ENCODE measurements at places on chromosomes 6 and 20.
A peak's percentile ranks its signal among the peaks of the same experiment; 100 is the strongest.

- DNase-seq = no peak
Observed at GRCh38 chr6:129184808-129185366, 301.9 kb downstream of the LAMA2 start.

DNA sequence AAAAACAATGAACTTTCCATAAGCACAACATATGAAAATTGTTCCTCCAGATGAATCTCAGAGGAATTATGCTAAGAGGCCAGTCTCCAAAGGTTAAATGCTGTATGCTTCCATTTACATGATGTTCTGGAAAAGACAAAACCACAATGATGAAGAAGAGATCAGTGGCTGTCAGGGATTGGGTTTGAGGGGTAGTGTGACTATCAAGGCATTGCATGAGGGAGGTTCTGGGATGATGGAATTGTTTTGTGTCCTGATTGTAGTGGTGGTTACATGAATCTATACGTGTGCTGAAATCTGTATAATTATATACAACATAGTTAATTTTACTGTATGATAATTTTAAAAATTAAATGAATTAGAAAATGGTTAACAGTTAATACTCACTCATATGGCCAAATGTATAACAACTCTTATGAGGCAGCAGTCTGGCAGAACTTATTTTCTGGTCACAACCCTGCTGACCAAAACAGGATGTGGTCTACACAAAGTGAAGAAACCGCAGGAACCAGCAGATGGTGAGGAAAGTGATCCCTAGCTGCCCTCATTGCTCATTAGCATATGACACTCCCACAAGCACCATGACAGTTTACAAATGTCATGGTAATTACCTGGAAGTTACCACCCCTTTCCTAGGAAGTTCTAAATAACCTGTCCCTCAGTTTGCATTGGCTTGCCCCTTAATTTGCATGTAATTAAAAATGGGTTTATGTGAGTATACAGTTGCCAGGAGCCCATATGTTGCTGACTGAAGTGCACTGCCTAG, 31.9 kb downstream of the NSFL1C start:
- no peak for DNase-seq

DNA sequence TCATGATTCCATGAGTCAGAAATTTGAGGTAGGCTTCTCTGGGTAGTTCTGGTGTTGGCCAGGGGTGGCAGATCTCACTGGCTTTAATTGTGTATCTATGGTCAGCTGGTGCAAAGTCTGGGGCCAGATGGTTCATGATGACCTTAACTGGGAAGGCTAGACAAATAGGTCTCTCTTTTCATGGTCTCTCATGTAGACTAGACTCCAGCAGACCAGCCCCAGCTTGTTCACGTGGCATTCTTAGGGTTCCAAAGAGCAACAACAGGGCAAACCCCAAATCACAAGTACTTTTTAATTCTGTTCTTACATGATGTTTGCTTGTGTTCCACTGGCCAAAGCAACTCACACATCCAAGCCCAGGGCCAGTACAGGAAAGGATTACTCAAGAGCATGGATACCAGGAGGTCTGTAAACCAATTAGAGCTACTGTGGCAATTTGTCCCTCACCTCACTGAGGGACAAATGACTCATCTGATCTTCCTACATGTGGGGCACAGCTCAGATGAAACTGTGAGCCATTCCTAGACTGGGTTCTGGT, 79.5 kb upstream of the PBOV1 start:
- DNase-seq = no peak

GRCh38 chr6:136464148-136464547, 86.1 kb downstream of the MAP7 start:
- DNase-seq = no peak

- DNase-seq = no peak
Observed at GRCh38 chr6:149913085-149913484, 9.8 kb downstream of the RAET1G start.

DNA sequence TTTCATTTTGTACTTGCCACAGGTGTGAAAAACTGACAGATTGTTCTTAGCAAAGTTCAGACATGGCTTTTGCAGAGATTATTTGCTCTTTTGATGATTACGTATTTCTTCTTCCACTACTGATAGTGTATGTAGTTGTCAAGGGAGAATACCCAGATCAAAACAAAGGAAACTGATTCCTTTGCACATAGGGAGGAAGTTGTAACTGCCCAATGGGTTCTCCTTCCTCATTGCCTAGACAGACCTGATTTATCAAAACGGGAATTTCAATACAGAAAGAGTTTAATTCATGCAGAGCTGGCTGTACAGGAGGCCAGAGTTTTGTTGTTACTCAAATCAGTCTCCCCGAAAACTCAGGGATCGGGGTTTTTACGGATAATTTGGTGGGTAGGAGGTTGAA, 214.7 kb downstream of the BCAS1 start:
- no peak for DNase-seq

DNA sequence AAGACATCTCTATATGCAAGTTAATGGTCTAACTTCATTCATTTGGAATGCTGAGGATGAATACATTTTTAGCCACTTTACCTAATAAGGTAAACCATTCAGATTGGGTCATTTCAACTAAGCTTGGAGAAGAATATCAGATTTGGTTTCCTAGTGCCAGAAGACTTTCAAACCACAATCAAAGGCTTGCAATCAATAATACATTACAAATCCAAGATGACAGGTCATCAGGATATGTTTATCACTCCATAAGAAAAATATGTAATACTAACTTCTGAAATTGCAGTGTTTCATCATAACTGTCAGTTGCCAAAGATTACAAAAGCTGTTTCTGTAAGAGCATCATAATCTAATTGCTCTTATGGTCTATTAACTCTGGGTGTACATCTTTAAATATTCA, 654.0 kb downstream of the COL12A1 start:
- DNase-seq = no peak

DNA sequence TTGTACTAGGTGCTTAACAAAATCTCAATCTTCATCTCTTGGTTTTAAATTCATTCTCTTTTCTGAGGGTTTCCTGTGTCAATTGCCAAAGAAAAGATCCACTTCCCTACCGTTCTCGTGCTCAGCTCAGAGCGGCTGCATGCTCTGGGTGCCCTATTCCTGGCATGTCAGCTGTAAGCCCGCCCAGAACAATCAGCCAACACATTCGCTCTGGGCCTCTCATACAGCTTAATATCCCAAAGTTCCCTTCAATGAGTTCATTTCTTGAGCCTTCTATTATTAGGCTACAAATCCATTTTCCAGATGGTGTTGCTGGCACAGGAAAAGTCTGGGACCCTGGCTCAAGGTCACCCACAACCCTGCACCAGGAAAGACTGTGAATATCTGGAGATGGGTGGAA, 24.3 kb upstream of the LRFN2 start:
- no peak for DNase-seq

- DNase-seq = no peak
Observed at GRCh38 chr6:90044182-90044832, 150.0 kb downstream of the GJA10 start.

DNA sequence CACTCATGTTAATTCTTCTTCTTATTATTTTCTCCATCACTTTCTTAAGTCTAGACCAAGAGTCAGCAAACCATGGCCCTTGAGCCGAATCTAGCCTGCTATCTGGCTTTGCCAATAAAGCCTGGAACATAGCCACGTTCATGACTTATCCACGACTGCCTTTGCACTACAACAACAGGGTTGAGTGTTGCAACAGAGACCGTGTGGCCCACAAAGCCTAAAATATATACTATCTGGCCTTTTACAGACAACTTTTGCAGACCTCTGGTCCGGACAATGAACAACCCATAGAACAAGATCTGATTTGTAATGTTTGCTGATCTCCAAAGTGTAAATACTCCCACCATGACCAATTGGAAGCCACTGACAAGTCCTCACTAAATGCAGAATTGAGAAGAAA, 140.5 kb upstream of the CDYL start:
- no peak for DNase-seq

DNA sequence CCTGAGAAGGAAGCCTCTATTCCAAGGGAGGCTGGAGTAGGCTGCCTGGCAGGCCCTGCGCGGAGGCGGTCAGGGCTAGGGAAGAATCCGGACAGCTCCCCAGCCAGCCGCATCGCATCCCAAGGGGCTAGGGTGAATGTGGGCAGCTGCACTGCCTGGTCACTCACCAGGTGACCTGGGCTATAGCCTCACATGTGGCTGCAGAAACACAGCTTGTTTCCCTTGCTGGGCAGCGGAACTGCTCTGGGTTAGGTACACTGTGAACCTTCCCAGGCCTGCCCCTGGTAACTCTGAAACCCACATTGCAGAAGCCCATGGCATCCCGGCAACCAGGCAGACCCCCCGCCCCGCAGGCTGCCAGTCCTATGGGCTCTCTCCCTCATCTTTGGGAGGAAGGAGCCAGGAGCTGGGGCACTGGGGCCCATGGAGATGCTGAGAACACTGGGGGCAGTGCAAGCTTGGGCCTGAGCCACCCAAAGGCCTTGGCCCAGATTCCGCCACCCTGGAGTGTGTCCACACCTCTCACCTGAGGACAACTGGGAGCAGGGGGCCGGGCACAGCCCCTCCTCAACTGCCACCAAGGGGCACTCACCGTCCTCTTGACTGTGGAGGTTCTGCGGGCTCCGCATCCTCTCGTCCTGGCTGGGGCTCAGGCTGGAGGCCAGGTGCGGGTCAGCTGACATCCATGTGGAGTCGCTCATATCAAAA, 111.0 kb downstream of the NOL4L start:
- DNase-seq = no peak

GRCh38 chr6:73580247-73581149, 59.7 kb upstream of the EEF1A1 start:
- DNase-seq = peak; percentile 77

DNA sequence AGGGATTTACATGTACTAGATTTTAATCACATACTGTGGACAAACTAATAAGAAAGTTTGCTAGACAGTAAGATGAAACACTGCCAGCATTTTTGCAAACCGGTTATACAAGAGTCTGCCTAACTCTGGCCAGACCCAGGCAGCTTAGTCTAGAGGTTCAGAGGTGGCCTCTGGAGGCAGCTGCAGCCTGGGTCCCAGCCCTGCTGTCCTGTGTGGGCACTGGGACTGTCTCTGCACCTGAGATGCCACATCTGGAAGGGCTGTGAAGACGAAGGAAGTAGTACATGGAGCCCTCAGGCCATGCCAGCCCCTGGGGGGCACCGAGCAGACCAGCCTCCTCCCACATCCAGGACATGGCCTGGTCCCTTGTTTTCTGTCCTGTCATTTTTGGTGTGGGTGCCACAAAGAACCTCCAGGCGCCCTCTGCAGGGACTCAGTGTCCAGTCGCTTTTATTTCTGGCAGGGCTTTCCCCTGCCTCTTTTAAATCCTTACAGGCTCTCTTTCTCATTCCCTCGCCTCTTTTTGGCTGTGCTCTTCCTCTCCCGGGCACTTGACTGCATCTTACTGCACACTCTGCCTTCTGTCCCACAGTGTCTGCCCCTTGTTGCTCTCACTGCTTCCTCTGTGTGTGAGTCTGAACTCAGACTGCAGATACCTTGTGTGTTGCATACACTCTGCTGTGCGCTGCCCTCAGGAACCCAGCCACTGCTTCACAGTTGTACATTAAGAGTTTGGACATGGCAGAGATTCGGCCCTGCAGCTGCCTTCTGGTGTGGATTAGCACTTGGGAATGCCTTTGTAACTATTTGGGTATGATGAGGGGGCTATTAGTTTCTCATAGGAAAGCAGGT, 216.7 kb downstream of the ZDHHC14 start:
- DNase-seq = peak; percentile 28

GRCh38 chr6:91645811-91646210, 1058.9 kb upstream of the MAP3K7 start:
- no peak for DNase-seq

DNA sequence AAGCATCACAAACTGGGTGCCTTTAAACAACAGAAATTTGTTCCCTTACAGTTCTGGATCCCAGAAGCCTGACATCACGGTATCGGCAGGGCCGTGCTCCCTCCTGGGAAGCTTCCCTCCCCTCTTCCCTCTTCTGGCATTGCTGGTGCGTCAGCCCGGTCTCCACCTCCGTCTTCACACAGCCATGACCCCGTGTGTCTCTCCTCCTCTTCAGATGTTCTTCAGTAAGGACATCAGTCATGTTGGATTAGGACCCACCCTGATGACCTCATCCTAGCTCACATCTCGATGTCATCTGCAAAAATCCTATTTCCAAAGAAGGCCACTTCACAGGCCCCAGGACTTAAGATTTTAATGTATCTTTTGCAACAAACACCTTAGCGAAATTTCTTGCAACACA, 38.4 kb upstream of the TBXT start:
- no peak for DNase-seq

- no peak for DNase-seq
Observed at GRCh38 chr6:118296129-118296901, 251.8 kb upstream of the PLN start.

DNA sequence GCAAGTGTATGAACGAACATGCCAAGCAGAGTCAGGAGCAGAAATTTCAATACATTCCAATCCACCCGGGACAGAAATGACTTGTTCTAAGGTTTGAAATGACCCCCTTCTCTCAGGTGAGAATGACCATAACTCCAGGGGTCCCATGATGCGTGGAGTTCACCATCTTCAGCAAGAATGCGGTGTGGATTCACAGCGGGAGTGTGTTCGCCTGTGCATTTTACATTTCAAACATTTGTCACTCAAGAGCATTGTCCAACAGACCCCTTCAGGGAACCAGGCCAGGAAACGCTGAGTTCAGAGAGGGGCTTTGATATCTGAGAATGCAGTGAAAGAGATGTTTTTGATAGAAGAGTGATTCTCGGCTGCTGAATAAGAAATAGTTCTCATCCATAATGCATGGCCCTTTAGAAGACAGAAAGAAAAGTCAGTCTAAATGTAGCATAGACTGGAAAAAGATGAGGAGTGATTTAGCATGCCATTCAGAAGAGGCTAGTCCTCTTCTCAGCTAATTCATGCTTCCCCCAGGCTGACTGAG, 200.3 kb upstream of the KCNG1 start:
- DNase-seq = no peak

DNA sequence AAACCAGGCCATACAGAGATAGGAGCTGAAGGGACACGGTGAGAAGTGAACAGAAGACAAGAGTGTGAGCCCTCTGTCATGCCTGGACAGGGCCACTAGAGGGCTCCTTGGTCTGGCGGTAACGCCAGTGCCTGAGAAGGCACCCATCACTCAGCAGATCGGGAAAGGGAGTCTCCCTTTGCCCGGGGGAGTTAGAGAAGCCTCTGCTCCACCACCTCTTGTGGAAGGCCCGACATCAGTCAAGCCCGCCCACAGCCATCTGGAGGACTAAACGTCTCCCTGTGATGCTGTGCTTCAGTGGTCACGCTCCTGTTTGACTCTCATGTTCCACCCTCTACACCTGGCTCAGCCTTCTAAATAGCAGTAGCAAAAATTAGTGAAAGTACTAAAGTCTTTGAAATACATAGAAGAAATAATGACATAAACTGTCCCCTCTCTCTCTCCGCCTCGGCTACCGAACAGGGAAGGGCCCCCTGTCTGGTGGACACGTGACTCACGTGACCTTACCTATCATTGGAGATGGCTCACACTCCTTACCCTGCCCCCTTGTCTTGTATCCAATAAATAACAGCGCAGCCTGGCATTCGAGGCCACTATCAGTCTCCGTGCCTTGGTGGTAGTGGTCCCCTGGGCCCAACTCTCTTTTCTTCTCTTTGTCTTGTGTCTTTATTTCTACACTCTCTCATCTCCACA, 66.7 kb downstream of the RPP21 start:
- peak; percentile 51 for DNase-seq

GRCh38 chr6:152117156-152118133, 310.0 kb downstream of the ESR1 start:
- no peak for DNase-seq

Measured in A549 (cell line).